Epithelial cell of esophagus (primary cell): ENCODE measurements at places on chromosomes 2 and 18.

DNA sequence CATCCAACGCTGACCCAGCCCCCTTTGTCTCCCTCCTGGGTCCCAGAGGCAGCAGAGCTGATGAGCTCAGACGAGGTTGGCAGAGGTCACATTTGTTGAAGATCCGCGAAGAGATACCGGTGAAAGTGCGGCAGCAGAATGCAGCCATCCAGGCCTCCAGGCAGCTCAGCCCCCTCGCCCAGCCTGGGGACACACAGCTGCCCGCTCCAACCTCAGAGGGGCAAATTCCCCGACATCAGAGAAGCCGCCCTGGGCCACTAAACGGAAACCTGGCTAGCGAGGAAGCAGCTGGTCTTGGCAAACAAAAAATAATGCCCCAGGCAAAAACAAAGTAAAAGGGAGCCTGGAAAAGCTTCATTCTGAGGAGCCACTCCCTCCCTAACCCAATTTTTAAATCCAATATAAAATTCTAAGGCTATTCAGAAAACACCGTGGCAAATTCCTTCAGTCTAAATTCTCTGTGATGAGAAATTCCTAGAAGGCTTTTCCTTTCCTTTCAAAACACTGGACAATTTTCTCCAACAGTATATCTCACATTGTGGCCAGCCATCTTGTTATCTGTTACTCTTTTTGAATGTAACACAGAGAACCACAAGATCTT, 262.4 kb downstream of the SS18 start:
- no peak for DNase-seq

- no peak for DNase-seq
Measured at GRCh38 chr18:6557770-6558248, 143.1 kb upstream of the L3MBTL4 start.

DNA sequence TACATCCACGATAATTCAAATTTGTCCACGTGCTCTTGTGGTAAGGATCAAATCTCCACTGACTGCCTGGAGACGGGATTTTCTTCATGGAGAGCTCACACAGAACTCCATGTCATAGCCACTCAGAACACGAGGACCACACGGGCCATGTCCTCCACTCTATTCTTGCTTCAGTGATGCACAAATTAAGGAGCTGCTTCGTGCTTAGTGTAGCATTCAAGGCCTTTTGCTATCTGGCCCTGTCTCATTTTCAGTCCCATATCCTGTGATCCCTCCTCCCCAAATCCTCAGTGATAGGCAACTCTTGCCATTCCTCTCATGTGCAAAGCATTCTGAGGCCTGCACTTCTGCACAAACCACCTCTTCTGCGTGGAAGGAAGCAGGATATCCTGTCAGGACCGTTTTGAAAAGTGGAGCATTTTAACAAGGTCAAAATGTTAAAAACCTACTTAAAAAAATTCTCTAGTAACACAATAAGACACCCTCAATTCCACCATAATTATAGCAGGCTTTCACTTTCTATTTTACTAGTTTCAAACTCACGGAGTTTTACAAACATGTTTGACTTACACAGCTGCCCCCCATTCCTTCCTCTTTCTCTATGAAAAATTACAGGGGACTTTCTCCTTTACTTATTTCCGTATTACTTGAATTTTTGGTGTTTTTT, 35.2 kb downstream of the ST3GAL5 start:
- no peak for DNase-seq

DNA sequence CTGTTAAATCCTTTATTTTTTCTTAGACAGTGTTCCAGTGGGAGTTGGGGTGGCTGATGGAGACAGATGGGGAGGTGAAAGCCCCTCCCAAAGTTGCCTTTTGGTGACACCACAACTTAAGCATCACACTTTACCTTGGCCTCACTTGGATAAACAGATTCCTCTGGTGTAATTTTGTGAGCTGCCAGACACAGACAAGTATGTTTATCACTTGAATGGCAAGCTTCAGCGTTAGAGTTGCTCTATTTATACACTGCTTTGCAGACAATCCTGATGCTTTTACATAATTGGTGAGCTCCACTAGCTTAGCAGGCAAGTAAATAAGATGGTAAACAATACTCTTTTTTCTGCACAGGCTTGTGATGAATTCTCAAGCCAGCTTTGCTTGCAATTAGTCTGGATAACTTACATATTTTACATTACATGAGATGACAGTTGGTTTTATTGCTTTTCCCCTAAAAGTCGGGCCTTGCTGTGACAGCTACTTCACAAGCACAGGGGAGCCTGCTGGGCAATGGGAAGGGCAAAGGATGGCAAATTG, 226.2 kb downstream of the SLC8A1 start:
- DNase-seq, result no peak

DNA sequence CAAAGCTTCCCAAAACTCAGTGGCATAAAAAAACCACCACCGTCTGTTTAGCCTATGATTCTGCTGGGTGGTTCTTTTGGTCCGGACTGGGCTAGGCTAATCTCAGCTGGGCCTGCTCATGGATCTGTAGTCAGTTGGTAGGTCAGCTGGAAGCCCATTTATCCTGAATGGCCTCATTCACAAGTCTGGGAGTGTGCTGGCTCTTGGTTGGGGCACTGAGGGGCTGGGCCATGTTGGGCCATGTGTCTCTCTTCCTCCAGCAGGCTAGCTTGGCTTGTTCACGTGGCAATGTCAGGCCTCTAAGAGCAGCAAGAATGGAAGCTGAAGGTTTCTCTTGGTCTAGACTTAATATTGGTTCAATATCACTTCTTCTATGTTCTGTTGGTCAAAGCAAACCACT, 95.7 kb upstream of the HS6ST1 start:
- DNase-seq, result no peak

DNA sequence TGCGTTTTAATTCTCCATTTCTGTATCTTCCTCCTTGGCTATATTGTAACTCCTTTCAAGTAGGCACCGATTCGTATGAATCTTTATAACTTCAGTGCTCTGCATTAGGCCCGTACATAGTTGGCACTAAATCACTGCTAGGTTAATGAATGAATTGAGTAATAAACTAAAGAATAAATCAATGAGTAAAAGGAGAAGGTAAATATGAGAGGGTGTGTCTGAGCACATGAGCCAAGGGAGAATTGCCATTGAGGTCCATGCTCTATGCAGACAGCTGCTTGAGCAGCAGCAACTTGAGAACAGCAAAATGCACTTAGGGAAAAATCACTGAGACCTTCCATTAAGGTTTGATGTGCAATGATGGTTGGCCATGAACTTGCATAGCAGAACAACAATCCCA, 11.2 kb upstream of the TRPM8 start:
- DNase-seq, result no peak

DNA sequence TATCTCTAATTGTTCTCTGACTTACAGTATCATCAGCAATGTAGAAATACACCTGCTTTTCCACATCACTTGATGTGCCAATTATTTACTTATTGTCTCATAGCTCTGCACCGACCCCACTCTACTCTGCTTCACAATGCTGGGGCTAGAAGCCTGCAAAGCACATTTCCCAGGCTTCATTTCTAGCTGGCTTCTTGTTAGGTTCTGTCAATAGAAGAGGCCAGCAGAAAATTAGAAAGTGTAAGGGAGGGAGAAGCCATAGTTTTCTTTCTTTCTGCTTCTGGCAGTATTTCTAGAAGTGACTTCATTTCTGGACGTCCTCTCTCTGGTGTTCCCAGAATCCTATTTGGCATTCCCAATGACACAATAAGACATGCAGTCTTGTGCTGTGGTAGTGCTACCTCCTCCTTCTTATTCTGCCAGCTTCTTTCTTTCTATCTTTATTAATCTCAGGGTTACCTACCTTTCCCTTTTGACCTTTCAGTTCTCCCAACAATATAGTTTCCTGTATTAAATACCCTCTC, 12.5 kb upstream of the TANC1 start:
- no peak for DNase-seq

- no peak for DNase-seq
Measured at GRCh38 chr2:10439185-10439879, 8.8 kb downstream of the ODC1 start.

DNA sequence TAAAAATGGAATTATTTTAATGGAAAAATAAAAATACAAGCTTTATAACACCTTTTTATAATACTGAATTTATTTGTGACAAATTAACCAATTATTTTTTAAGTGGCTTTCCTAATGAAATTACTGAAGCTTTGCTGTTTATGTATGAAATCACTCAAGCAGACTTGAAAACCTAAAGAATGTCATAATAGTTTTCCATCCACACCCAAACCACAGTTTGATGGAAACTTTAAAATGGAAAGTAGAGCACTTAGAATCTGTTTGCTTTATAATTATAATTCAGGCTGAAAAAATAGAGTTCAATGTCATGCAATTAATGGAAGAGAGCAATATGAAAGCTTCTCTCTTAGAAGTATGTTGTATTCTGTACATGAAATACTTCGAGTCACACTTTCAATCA, 31.6 kb upstream of the WDR75 start:
- no peak for DNase-seq

- DNase-seq, result no peak
Measured at GRCh38 chr2:174516501-174517378, 29.9 kb upstream of the GPR155 start.

DNA sequence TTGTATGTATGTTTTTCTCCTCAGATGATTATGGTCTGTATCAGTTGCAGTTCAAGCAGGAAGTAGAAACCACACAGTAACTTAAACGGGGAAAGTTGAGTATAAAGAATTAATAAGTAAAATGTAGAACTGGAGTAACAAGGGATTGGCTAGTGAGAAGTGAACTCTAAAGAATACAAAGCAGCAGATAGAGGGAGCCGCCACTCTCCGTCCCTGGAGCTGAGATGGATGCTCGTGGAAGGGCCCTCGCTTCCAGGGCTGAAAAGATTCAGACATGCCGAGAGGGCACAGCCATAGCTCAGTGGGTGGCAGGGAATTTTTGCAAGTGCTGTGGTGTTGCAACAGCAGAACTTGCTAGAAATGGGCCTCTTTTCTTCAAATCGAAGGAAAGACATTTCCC, 155.8 kb downstream of the COL6A3 start:
- no peak for DNase-seq

DNA sequence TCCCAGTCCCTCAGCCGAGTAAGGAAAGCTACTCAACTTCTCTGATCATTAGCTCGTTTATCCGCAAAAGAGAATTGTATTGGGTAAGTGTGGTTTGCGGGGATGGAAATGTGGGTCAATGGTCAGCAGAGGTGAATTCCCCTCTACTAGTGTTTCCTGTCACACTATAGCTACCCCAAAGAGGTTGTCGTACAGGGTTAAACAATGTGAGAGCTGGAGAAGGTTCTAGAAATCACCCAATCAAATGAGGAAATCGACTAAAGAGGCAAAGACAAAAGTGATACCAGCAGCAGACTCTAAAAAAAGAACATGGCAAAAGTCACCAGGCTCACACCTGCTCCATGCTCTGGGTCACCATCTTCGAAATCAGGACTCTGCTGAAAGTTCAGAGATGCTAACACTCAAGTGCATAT, 144.7 kb upstream of the ITGA4 start:
- no peak for DNase-seq

- DNase-seq, result no peak
Measured at GRCh38 chr2:51597086-51597485, 565.2 kb upstream of the NRXN1 start.

DNA sequence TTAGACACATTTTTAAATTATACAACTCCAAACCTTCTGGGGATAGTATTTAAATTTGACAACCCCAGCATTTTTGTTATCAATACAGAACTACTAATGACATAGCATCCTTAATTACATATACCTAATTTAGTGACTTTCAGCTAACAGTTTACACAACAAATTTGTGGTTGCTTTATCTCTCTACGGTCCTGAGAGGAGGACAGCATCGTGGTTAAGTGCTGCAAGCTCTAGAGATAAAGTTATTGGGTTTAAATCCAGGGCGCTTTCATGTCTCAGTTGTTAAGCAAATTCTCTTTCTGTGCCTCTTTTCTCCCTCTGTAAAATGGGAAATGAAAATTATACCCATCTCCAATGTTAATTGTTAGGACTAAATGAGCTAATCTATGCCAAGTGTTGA, 129.3 kb downstream of the METTL4 start:
- DNase-seq, result no peak
